ENCODE measurements at places on chromosomes 16 and 17.

- DNase-seq: no peak
Observed at GRCh38 chr17:7315570-7316235, 543 bp upstream of the GPS2 start.

GRCh38 chr16:23615805-23616204, 19.7 kb upstream of the NDUFAB1 start:
- DNase-seq: no peak

GRCh38 chr16:85524365-85524629, 88.8 kb upstream of the GSE1 start:
- DNase-seq: no peak

GRCh38 chr17:30332057-30332542, 1.8 kb downstream of the TMIGD1 start:
- no peak for DNase-seq

GRCh38 chr16:86096850-86097249, 197.9 kb downstream of the IRF8 start:
- DNase-seq: no peak

DNA sequence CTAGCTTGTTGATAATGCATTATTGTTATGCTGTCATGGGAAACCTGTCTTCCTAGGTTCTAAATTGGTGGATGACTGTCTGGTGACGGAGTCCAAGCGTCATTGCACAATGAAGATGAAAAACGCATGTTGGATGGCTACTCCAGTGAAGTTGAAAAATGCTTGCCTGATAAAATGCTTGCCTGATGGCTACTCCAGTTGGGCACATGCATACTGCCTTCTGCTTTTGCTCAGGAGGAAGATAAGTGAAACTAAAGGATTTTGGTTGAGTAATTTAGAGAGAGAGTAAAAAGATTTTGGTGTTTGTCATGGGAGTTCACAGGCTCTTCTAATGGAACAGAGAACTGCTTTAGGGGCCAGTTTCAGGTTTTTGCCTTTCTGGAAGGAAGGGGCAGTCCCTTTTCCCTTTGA, 118.6 kb downstream of the PRKCA start:
- DNase-seq: no peak

DNA sequence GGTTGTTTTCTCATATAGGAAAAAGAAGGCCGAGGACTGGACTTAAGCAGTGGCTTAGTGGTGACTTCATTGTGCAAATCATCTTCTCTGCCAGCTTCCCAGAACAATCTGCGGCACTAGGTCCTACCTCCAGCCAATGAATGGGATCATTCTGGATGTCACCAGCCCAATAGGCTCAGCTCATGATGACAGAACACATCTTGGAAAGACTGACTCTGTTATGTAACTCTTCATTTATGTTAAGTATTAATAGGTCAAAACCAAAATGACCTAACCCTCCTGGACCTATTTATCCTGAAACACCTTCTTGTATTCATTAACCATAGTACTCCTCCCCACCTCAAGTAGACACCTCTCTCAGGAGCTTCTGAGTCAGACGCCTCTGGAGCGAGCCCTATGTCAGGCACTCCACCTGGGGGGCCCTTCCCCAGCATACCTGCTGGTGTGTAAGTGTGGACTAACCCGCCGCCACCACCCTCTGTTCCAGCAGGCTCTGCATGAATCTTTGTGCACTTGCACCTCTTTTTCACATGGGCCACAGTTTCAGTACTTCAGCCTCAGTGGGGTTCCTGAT, 7.2 kb downstream of the ARL2BP start:
- no peak for DNase-seq

DNA sequence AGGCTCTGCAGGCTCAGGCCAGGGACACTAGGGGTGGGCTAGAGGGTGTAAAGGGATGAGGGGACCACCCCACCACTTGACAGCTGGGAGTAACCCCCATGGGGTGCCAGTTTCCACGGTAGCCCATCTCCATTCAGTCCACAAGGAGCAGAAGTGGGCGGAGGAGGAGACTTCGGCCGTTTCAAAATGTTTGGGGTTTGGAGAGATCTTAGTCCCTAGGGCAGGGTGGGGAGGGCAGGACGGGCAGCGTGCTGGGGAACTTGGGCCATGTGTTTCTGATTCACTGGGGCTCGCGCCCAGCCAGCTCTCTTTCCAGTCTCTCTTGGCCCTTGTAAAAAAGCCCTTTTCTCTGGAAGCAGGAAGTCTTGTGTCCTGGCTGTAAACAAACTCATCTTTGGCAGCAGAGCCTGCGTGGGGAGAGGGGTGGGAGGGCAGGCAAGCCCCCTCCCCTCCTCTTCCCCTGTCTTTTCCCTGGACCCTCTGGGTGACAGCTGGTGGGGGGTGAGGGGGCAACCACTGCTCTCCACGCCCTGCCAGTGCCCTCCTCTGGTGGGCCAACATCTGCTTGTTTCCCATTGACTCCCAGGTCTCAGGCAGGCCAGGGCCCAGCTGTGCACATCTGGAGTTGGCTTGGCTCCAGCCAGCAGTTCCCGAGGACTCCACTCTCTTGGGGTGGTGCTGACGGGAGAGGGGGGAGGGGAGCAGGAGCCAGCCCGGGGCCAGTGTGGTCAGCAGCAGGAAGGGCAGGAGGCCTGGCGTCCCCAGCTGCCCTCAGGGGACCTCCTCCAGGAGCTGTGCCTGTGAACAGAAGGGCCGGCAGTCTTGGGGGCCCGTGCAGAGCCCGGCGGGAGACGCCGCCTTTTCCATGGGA, 8.1 kb downstream of the CYGB start:
- no peak for DNase-seq

All from stimulated activated CD8-positive, alpha-beta memory T cell treated with anti-CD3 and anti-CD28 coated beads, Interleukin-2, amount 100 ng/mL, for 48 hours (primary cell).